ENCODE measurements at places on chromosomes 2 and 18.

GRCh38 chr2:226656367-226656766 lies 143.3 kb downstream of the IRS1 start:
- peaks cover 29% of the 10 kb centered on the region for H3K4me1 ChIP-seq
- H3K4me3 ChIP-seq, result no peak overlapping the region

- no peak overlapping the region for H3K4me3 ChIP-seq
- H3K36me3 ChIP-seq, result no peaks in the 10 kb centered on the region
- peaks cover 13% of the 10 kb centered on the region for H3K4me1 ChIP-seq
- H3K27ac ChIP-seq, result no peak overlapping the region
- no peaks in the 10 kb centered on the region for H3K27me3 ChIP-seq
- DNase-seq, result no peak
Measured at GRCh38 chr2:178301649-178302238, 107.4 kb downstream of the OSBPL6 start.

DNA sequence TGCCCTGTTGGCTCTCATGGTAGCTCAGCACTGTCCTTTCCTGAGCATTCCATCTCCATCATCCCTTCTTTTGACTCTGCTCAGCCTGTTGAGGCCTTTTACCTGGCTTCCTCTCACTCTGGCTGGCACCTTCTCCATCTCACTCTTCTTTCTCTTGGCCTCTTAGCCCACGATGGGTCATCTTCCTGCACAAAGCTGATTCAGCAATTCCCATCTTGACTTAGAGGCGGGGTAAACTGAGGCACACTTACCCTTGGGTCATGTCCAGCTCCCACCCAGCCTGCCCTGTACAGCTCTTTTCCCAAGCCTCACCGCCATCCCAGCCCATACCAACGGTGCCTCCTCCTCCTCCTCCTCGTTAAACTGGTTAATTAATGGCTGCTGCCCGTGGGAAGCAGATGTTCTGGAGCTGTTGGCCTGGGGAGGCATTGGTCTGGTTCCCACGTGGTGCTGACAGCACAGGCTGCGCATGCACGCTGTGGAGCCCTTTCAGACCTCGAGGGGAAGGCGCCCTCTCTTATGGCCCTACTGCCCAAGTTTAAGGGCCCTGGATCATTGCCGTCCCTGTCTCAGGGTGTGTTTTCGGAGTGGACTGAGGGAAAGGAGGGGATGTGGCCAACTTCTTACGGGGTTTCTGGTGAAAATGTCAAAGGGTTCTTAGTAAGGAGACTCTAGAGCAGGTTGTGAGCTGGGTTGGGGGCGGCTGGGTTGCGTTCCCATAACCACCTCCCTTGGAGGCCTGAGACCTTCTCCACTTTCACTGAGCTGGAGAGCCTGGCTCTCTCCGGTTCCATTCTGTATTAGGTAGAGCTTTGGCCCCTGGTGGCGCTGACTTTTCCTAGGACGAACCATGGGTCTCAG lies 10.9 kb downstream of the WNT10A start:
- H3K4me3 ChIP-seq, result no peak overlapping the region
- no peaks in the 10 kb centered on the region for H3K36me3 ChIP-seq
- DNase-seq, result no peak
- no peak overlapping the region for H3K27ac ChIP-seq
- H3K4me1 ChIP-seq, result peaks cover 50% of the 10 kb centered on the region

GRCh38 chr2:1740716-1741589 lies 3.4 kb downstream of the PXDN start:
- H3K4me1 ChIP-seq, result peaks cover 14% of the 10 kb centered on the region
- no peaks in the 10 kb centered on the region for H3K36me3 ChIP-seq
- DNase-seq, result no peak
- no peak overlapping the region for H3K27ac ChIP-seq

GRCh38 chr18:74368901-74369705 lies 53.5 kb downstream of the C18orf63 start:
- no peak for DNase-seq
- no peak overlapping the region for H3K4me3 ChIP-seq
- no peaks in the 10 kb centered on the region for H3K36me3 ChIP-seq
- H3K27me3 ChIP-seq, result no peaks in the 10 kb centered on the region
- no peaks in the 10 kb centered on the region for H3K4me1 ChIP-seq

GRCh38 chr2:4134551-4135550 lies 431.5 kb downstream of the DCDC2C start:
- no peaks in the 10 kb centered on the region for H3K36me3 ChIP-seq
- H3K27ac ChIP-seq, result no peak overlapping the region
- no peak overlapping the region for H3K4me3 ChIP-seq
- no peaks in the 10 kb centered on the region for H3K27me3 ChIP-seq

DNA sequence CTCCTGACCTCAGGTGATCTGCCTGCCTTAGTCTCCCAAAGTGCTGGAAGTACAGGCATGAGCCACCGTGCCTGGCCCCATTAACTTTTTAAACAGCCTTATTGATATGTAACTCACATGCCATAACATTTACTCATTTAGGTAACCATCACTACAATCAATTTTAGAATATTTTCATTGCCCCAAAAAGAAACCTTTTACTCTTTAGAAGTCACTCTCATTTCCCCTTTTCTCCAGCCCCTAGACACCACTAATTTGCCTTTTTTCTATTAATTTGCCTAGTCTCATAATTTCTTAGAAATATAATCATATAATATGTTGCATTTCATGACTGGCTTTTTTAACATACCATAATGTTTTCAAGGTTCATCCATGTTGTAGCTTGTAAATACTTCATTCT lies 57.2 kb upstream of the TACR1 start:
- no peaks in the 10 kb centered on the region for H3K4me1 ChIP-seq
- no peaks in the 10 kb centered on the region for H3K27me3 ChIP-seq
- DNase-seq, result no peak
- H3K36me3 ChIP-seq, result no peaks in the 10 kb centered on the region
- H3K27ac ChIP-seq, result no peak overlapping the region

DNA sequence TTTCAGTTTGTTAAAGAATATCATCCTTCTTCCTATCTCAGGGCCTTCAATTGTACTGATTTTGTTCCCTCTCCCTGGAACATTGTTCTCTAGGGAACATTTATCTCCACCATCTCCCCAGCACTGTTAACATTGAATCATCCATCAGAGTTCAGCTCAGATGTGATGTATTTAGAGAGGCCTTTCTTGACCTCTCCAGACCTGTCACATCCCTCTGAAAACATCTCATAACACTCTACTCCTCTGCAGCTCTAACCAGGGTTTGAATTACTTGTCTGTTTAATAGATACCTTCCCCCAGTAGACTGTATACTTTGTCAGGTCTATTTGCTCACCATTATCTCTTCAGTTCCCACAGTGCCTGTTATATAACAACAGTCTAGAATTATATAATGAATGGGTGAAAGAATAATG lies 98.6 kb downstream of the GALNT1 start:
- H3K36me3 ChIP-seq, result peaks cover 3% of the 10 kb centered on the region
- no peak overlapping the region for H3K27ac ChIP-seq
- H3K4me3 ChIP-seq, result no peak overlapping the region
- DNase-seq, result no peak
- no peaks in the 10 kb centered on the region for H3K27me3 ChIP-seq

DNA sequence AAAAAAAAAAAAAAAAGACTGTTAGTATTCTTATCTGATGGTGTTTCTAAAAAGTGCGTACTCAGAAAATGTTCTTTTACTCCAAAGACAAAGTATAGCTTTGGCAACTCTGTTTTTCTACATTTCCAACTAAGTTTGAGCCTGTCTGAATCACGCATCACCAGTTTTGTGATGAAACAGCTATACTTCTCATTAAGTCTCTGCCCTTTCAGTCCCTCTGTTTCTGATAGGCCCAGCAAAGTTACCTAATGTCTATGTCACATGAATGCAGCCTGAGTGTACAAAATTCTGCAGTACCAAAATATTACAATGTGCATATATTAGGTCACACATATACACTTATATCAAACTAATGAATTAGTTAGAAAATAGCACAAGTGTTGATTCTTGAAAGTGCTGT lies 22.4 kb downstream of the TWSG1 start:
- H3K27me3 ChIP-seq, result no peaks in the 10 kb centered on the region
- H3K4me1 ChIP-seq, result no peaks in the 10 kb centered on the region
- H3K4me3 ChIP-seq, result no peak overlapping the region
- H3K36me3 ChIP-seq, result no peaks in the 10 kb centered on the region

DNA sequence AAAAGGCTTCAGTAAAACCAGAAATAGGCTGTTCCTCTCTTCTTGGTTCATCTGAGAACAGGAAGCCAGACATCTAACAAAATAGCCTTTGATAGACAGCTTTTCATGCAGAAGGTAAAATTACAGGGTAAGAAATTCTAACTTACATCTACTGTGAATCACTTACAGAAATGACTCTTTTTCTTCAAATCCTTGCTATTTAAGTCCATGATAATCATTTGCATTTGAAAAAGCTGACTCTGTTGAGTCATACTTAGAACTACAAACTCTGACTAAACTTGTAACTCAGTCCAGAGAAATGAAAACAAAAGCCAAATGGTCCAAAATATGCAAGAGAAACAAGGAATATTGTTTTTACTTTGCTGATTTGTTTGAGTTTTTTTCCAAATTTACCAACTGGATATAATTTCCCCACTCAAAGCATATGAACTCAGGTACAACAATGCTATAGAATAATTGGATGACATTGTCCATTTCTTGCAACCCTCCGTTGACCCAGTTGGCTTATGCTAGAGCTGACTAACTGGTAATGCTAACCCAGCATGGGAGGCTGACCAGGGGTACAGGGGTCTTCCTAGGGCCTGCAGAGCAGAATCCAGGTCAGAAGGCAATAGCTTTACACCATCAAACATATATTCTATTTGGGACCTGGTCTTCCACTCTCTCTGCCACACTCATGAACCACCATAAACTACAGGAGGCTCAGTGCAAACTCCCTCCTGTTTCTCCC lies 18.8 kb upstream of the MREG start:
- H3K4me1 ChIP-seq, result peaks cover 9% of the 10 kb centered on the region
- DNase-seq, result no peak
- no peak overlapping the region for H3K4me3 ChIP-seq
- H3K27me3 ChIP-seq, result no peaks in the 10 kb centered on the region

GRCh38 chr18:5543036-5543680 lies 639 bp downstream of the EPB41L3 start:
- H3K27ac ChIP-seq, result no peak overlapping the region
- H3K27me3 ChIP-seq, result peaks cover 20% of the 10 kb centered on the region
- H3K36me3 ChIP-seq, result no peaks in the 10 kb centered on the region
- H3K4me3 ChIP-seq, result no peak overlapping the region
- DNase-seq, result no peak

- no peaks in the 10 kb centered on the region for H3K4me1 ChIP-seq
- no peaks in the 10 kb centered on the region for H3K36me3 ChIP-seq
- H3K4me3 ChIP-seq, result no peak overlapping the region
Measured at GRCh38 chr18:60279391-60279790, 93.2 kb downstream of the MC4R start.

DNA sequence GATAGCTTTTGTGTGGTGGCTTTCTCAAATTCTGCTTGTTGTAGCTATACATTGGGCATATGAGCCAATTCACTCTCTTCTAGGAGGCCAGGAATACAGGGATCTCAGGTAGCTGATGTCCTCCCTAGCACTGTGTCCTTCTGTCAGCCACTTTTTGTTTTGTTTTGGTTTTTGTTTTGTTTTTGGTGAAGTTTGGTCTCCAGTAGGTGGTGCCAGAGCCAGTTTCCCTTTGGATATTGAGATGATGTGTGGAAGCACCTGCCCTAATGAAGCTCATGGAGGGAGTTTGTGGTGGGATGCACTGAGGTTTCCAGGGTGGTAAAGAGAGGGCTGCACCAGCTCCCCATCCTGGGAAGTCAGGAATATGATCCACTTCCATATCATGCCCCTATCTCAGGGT lies 100.5 kb upstream of the VWC2L start:
- no peak for DNase-seq
- H3K27me3 ChIP-seq, result no peaks in the 10 kb centered on the region
- H3K36me3 ChIP-seq, result no peaks in the 10 kb centered on the region
- H3K27ac ChIP-seq, result no peak overlapping the region
- H3K4me1 ChIP-seq, result peaks cover 12% of the 10 kb centered on the region

- H3K27ac ChIP-seq, result no peak overlapping the region
- H3K36me3 ChIP-seq, result no peaks in the 10 kb centered on the region
- H3K4me1 ChIP-seq, result peaks cover 2% of the 10 kb centered on the region
- no peak overlapping the region for H3K4me3 ChIP-seq
Measured at GRCh38 chr2:8606226-8606625, 75.6 kb upstream of the ID2 start.

- no peak for DNase-seq
- H3K4me3 ChIP-seq, result no peak overlapping the region
- H3K36me3 ChIP-seq, result no peaks in the 10 kb centered on the region
Measured at GRCh38 chr2:205475416-205475768, 206.9 kb upstream of the NRP2 start.

GRCh38 chr18:68728081-68728700 lies 13.3 kb upstream of the TMX3 start:
- H3K27ac ChIP-seq, result no peak overlapping the region
- H3K36me3 ChIP-seq, result no peaks in the 10 kb centered on the region
- no peak for DNase-seq
- H3K4me3 ChIP-seq, result no peak overlapping the region
- H3K4me1 ChIP-seq, result no peaks in the 10 kb centered on the region

DNA sequence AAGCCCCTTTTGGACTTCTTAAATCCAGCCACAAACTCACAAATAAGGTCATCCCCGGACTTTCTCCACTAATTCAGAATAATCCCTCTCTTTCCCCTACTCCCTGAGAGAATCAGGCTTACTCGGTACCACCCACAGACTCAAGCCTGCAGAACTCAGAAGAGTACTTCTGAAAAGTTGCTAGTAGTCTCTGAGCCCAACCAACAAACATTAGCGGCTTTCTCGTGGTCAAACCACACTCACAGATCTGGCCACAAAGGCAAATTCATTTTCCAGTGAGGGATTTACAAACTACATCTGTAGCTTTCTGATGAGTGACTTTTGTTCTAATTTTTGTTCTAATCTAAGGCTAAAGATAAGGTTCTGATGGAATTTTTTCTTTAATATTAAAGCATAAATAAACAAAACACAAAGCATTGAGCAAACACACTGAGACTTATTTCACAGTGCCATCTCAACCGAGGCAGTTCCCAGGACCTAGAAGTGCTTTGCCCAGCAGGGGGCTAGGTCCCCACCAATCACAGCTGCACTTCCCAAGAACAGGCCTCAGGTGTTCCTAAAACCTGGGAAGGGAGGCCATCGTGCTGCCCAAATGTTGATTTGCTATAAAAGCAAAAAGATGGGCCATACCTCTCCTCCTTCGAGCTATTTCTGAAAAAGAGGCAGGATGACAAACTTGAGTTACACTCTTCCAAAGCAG lies 110.7 kb downstream of the COLEC12 start:
- no peak overlapping the region for H3K4me3 ChIP-seq
- no peaks in the 10 kb centered on the region for H3K27me3 ChIP-seq
- H3K36me3 ChIP-seq, result no peaks in the 10 kb centered on the region
- no peak overlapping the region for H3K27ac ChIP-seq

GRCh38 chr18:24990671-24991134 lies 361.3 kb downstream of the ZNF521 start:
- H3K4me3 ChIP-seq, result no peak overlapping the region
- no peaks in the 10 kb centered on the region for H3K4me1 ChIP-seq
- no peaks in the 10 kb centered on the region for H3K36me3 ChIP-seq

DNA sequence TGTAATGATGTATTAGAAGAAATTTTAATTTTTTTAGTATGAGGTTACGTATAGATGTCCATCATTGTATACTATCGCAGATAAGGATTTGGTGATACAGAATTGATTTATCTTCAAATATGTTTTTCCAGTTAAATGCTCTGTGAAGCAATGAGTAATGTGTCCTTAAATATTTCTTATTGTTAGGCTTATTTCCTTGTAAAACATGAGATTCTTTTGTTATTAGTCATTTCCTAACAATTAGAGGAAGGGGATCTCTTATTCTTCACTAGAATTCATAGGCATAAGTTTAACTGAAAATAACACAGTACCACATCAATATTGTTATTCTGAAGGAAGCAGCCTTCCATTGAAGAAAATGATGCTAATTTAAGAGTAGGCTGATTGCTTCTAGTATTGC lies 15.5 kb upstream of the OTX1 start:
- H3K27ac ChIP-seq, result no peak overlapping the region
- H3K4me1 ChIP-seq, result peaks cover 7% of the 10 kb centered on the region
- DNase-seq, result no peak
- no peak overlapping the region for H3K4me3 ChIP-seq
- no peaks in the 10 kb centered on the region for H3K36me3 ChIP-seq
